ENCODE measurements at places on chromosomes 5 and 9.

DNA sequence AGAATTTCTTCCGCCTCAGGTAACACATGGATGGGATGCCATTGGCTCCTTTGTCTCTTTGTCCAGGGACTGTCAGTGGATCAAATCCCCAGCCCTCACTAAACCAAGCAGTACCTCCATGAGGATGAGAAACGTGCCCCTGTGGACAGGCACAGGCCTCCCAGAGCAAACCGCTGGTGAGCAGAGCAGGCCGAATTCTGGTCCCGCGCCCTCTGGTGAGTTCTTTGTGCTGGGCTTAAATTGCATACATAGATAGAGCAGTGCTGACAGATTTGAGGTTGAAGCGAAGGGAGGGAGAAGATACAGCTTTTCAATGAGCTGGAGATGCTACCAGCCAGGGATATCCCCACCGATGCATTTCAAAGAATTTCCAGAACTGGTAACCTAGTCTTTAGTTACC is 143.8 kb downstream of the HSD17B3 start:
- no peak for DNase-seq

DNA sequence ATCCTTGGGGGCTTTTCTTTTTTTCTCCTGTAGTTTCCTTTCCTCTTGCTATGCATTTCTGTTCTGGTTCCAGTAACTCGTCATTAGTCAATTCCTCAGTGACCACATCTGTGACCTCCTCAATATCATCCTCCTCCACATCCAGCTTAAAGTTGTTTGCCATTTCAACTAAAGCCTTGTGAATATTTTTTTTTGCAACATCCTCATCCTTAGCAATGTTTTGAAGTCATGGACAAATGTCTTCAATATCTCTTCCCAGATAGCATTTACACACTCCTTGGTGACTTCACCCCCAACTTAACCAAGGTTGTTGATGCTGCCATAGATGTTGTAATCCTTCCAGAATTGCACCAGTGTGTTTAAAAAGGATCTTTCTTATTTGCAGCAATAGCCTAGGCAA is 14.7 kb upstream of the ADRB2 start:
- DNase-seq, result no peak

GRCh38 chr5:147290261-147290660 is 55.4 kb downstream of the STK32A start:
- no peak for DNase-seq

DNA sequence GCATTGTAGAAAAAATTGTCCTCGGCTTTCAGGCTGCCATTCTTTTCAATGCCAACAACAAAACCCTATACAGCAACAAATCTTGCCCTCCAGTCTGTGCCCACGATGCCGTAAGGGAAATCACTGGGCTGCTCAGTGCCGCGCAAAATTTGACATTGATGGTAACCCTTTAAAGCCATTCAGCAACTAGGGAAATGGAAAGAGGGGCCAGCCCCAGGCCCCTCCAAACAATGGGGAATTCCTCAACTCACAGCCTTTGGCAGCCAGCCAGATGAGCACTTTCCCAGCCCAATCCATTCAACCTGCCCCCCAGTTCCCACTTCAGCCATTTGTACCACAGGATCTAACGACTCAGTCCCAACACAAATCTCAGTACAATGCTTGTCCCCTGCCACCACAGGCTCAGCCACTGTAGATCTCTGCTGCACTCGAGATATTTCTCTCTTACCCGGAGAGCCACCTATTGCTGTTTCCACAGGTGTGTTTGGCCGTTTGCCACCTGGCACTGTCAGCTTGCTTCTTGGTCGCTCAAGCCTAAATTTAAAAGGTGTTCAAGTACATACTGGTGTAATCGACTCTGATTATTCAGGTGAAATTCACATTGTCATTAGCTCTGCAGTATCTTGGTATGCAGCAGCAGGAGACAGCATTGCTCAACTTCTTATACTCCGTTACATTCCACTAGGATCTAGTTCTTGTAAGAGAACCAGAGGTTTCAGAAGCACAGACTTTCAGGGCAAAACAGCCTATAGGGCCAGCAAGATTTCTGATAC is 103.3 kb downstream of the SYK start:
- DNase-seq, result no peak

- DNase-seq, result no peak
Observed at GRCh38 chr9:133430244-133430643, 8.1 kb downstream of the ADAMTS13 start.

- no peak for DNase-seq
Observed at GRCh38 chr5:96051401-96051830, 89.8 kb upstream of the ELL2 start.

- DNase-seq, result no peak
Observed at GRCh38 chr5:80912479-80912878, 47.7 kb upstream of the RASGRF2 start.

DNA sequence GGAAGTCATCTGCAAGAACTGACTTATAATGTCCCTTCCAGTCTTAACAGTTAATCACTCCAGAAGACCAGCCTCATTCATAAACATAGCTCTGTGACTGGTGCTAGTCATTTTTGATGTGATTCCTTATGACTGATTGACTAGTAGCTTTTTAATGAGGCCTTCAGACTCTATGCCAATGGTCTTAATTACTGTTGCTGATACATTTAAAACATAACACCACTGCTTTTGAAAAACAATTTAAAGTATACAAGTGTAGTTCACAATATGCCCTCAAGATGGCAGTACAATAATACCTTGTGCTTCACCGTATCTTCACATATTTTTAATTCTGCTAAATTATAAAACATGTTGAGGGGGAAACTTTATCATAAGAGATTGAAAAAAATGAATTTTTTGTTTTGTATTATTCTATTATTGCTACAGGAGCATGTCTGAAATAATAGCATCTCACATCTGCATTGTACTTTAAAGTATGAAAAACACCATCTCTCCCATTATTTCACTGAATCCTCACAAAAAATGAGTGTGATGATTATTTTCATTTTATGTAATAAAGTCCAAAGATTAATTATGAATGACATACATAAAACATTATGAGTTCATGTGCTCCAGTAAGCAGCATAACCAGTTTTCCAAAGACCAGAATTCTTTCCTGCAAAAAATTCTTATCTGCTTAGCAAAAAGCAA is 55.2 kb upstream of the SHISAL2B start:
- DNase-seq, result no peak

DNA sequence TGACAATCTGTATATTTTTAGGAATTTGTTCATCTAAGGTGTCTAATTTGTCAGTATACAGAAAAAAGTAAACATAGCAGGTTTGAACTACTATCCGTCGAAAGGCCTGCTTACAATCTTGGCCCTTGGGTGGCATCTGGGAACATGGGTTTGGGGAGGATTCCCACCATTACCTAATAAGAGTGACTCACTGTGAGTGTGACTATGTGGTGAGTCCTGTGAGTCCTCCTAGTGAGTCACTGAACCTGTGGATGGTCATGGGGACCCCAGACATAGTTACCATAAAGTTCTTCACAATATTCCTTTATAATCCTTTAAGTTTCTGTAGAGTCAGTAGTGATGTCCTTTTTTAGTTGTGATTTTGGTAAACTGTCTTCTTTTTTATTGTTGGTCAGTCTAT is 37.0 kb downstream of the RNF130 start:
- no peak for DNase-seq

GRCh38 chr5:110018509-110018908 is 328.8 kb downstream of the MAN2A1 start:
- DNase-seq, result no peak

Data from D341Med (cell line).